Effector CD8-positive, alpha-beta T cell (primary cell): ENCODE measurements at places on chromosomes 16 and 17.

GRCh38 chr16:60674241-60674640, 1362.0 kb downstream of the CDH8 start:
- DNase-seq, result no peak

DNA sequence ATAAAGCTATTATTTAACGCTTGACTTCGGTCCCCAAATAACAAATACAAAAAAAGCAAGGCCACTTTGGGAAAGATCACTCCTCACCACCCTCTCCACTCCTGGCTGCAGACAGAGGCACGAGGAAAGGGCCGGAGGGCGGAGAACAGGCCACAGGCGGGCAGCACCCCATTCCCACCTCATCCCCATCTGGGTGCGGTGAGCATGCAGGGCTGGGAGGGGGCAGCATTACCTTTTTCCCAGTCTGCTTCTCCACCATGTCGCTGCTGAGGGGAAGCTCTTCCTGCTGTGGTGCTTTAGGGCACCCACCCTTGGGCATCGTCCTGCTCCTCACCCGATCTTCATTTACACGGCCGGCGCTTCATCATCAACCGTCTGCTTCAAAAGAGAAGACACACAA, 99.2 kb downstream of the ZNF778 start:
- DNase-seq, result no peak

- DNase-seq, result no peak
Observed at GRCh38 chr16:65644821-65645220, 523.0 kb upstream of the CDH11 start.

DNA sequence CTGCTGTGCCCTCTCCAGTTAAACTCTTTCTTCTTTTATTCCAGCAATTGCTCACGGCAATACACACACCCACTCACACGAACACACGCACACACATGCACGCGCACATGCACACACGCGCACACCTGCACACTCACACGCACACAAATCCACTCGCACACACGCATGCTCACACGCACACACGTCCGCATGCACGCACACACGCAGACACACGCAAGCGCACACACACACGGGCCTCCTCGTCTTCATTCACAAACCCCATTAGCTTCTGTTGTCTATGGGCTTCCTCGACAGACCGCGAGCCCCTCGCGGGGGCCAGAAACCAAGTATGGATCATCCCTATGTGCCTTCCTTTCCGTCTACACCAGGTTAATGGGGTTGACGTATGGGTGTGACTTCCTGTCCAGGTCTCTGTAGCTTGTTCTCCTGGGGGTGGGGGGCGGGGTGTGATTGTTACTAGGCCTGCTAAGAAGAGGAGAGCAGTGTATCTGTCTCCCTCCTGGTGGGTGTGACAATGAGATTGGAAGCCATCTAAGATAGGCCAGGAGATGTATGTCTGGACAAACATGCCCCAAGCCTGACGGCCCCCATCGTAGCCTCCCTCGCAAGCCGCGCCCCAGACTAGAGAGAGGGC, 670 bp upstream of the CTF1 start:
- no peak for DNase-seq

DNA sequence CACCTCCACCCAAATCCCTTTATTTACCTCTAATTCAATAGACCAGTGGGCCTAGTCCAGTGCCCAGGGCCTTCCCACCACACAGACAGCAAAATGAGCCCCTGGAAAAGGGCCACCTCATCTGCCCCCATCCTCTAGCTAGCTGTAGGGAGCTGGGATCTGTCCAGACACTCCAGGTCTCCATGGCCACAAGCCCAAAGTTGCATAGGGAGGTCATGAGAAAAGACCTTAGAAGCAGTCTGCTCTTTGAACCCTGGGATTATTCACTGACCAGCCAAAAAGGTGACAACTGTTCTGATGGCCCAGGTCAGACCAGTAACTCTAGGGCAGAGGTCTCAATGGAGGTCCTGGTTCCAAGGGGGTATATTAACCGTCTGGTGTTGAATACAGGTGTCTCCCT, 2.0 kb downstream of the CUEDC1 start:
- no peak for DNase-seq

DNA sequence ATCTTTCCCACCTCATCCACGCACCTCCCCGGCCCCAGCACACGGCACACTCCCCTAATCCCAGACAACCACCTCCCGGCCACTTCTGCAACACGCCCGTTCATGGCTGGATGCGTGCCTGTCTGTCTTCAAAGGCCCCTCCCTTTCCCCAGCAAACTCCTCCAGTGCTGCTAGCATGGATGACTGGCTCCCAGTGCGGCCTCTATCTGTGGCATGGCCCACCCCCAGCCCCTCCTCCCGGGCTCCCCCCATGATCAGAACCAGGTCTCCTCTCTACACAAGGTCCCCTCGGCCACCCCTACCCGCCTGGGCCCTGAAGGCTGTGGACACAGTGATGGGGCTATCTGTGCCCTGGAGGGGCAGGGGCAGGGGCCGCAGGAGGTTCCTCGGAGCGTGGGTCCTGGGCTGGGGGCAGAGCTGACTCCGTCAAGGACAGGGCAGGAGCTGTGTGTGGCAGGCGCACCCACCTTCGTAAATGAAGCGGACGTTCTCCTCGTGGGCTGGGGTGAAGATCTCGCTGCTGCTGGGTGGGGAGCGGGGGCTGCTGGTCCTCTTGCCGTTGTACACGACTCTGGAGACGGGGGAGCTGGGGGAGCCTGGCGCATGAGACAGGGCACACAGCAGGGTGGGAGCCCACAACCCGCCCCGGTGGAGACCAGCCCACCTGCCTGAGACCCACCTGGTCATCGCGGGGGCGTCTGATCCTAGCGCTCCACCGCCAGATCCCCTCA, 9.1 kb downstream of the MCRIP1 start:
- DNase-seq, result no peak

- no peak for DNase-seq
Observed at GRCh38 chr17:63824362-63824761, 2.9 kb upstream of the PSMC5 start.
